ENCODE measurements at places on chromosomes 7 and 10. TPM values are rescaled to one million over a fixed set of nuclear protein-coding genes. Genes with fewer than 3 reads are reported as not detected.
A peak's percentile ranks its signal among the peaks of the same experiment; 100 is the strongest.

GRCh38 chr10:43853369-43853768 lies 204.7 kb upstream of the ZNF32 start:
- no peaks in the 10 kb centered on the region for H3K4me1 ChIP-seq
- no peak for DNase-seq
- no peak overlapping the region for H3K4me3 ChIP-seq
- H3K27ac ChIP-seq: no peak overlapping the region
- no peaks in the 10 kb centered on the region for H3K36me3 ChIP-seq

GRCh38 chr10:96208271-96208670 lies 63.1 kb downstream of the BLNK start:
- H3K4me3 ChIP-seq: no peak overlapping the region
- H3K4me1 ChIP-seq: no peaks in the 10 kb centered on the region
- H3K27ac ChIP-seq: no peak overlapping the region
- DNase-seq: no peak
- no peaks in the 10 kb centered on the region for H3K27me3 ChIP-seq

DNA sequence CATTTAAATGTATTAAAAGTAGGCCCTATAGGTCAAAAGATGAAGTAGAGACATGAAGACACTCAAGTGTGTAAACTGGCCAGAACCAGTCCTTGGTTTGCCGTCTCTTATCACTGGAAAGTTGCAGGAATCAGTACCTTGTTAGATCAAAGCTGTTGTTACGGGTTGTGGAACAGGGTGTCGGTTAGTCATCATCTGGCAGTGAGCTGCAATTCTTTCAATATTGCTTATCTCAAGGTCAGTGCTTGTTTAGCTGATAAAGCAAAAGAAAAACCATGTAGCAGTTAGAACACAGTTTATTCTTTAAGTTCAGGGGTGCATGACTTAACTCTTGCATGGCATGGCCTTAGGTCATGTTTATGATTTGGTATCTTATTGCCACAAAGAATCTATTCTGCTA lies 10.0 kb upstream of the SLC13A1 start:
- H3K4me1 ChIP-seq: no peaks in the 10 kb centered on the region
- H3K27ac ChIP-seq: no peak overlapping the region
- H3K27me3 ChIP-seq: no peaks in the 10 kb centered on the region
- no peak for DNase-seq

- H3K27me3 ChIP-seq: no peaks in the 10 kb centered on the region
- no peaks in the 10 kb centered on the region for H3K4me1 ChIP-seq
- no peak overlapping the region for H3K27ac ChIP-seq
- no peak for DNase-seq
- no peak overlapping the region for H3K4me3 ChIP-seq
- no peaks in the 10 kb centered on the region for H3K36me3 ChIP-seq
Measured at GRCh38 chr10:17910125-17910789, 41.5 kb upstream of the SLC39A12 start.

- no peak overlapping the region for H3K4me3 ChIP-seq
- DNase-seq: no peak
- H3K27ac ChIP-seq: no peak overlapping the region
- no peaks in the 10 kb centered on the region for H3K4me1 ChIP-seq
- no peaks in the 10 kb centered on the region for H3K27me3 ChIP-seq
- H3K36me3 ChIP-seq: no peaks in the 10 kb centered on the region
Measured at GRCh38 chr10:43427166-43427825, 9.6 kb upstream of the ZNF487 start.

GRCh38 chr7:127844707-127845331 lies 186.4 kb downstream of the LRRC4 start:
- no peak overlapping the region for H3K4me3 ChIP-seq
- H3K4me1 ChIP-seq: peaks cover 31% of the 10 kb centered on the region
- H3K36me3 ChIP-seq: peaks cover 7% of the 10 kb centered on the region
- no peak for DNase-seq

GRCh38 chr7:39415091-39415787 lies 151.0 kb upstream of the YAE1 start:
- no peaks in the 10 kb centered on the region for H3K36me3 ChIP-seq
- peak overlapping the region; percentile 63 for H3K4me3 ChIP-seq
- peaks cover 15% of the 10 kb centered on the region for H3K4me1 ChIP-seq
- H3K27me3 ChIP-seq: peaks cover 4% of the 10 kb centered on the region

The TET1 gene
- total RNA-seq: 1.8 TPM

The TAC1 gene
- total RNA-seq: not detected

The PKD2L1 gene
- 3.4 TPM for total RNA-seq

The CPED1 gene
- total RNA-seq: 38.6 TPM

All from lower lobe of right lung (tissue), 2 donors.